ENCODE measurements at places on chromosomes 13 and 19.

DNA sequence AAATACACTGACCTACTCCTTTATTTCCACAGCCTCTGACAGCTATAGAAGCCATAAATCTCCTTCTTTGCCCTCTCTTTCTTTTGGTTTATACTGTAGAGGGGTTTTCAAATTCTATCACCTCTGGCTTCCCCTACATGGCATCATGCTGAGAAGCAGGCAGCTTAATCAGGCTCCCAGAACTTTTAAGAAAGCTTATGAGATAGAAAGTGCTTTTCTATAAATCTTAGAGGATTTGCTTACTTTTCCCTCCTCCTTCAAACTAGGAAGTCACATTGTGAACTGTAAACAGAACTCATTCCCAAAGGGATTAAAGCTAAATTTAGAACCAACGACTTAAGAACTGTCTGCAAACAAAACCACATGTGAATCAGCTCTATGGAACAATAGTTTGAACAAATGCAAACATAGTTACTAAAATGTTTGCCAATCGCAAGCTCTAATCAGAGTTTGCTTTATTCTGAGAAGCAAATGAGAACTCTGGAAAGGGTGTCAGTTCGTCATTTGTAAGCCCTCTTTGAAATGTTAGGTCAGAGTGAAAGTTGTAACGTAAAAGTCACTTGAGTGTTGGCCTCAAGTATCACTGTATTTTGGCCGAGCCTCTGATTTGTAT is 344.1 kb downstream of the RFC3 start:
- no peak for DNase-seq

GRCh38 chr13:26494571-26495195 is 62.8 kb upstream of the WASF3 start:
- DNase-seq = no peak

GRCh38 chr19:42023121-42023942 is 29.3 kb upstream of the ATP1A3 start:
- DNase-seq = peak; percentile 14

- no peak for DNase-seq
Observed at GRCh38 chr13:43140985-43141384, 117.6 kb downstream of the DNAJC15 start.

GRCh38 chr13:113861433-113862030 is 2.3 kb downstream of the GAS6 start:
- DNase-seq = no peak

DNA sequence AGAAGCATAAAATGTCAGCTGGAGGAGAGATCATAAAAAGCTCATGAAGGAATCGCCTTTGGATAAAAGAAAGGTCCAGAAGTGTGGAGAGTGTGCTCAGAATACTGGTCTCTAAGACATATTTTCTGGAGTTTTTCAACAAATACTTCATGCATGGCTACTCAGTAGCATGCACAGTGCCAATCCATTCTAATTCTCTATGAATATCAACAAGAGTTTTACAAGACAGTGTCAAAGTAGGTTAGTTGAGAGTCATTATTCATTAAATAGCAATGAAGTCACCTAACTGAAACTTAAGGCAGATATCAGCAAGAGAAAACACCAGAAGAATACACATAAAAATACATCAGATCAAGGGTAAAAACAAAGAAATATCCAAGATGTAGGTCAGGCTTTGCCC is 1243.2 kb upstream of the SLC10A2 start:
- no peak for DNase-seq

GRCh38 chr19:19488875-19489690 is 26.3 kb downstream of the TSSK6 start:
- peak; percentile 98 for DNase-seq

DNA sequence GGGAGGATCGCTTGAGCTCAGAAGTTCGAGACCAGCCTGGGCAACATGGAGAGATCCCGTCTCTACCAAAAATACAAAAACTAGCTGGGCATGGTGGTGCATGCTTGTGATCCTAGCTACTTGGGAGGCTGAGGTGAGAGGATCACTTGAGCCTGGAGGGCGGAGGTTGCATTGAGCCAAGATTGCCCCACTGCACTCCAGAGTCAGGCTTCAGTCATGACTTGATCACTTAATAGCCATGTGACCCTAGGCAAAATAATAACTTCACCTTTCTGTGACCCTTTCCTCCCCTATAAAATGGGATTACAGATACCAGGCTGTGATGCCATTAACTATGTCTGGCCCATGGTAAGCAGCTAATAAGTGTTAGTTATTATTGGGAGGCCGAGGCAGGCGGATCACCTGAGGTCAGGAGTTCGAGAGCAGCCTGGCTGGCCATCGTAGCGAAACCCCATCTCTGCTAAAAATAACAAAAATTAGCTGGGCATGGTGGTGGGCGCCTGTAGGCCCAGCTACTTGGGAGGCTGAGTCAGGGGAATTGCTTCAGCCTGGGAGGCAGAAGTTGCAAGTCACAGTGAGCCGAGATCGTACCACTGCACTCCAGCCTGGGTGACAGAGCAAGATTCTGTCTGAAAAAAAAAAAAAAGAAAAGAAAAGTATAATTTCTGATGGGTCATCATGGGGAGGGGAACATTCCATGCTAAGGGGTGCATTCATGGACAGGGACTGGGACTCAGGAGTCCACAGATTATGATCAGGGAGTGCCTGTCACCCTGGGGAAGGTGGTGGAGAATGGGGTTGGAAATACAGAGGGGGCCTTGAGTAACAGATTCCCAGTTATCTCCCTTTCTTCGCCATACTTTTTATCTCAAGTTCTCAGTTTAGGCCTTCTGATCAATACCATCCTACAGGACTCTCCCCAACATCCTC is 15.5 kb downstream of the TPM4 start:
- DNase-seq = no peak

- no peak for DNase-seq
Observed at GRCh38 chr13:96850538-96851145, 143.6 kb downstream of the OXGR1 start.

- DNase-seq = no peak
Observed at GRCh38 chr19:36436531-36436930, 18.1 kb upstream of the ZFP82 start.

- peak; percentile 72 for DNase-seq
Observed at GRCh38 chr19:47608969-47609905, at the start of gene BICRA. Gene BICRA (plus strand): TSS chr19:47609134. CDS start chr19:47673575, 64,441 bp downstream.

- DNase-seq = no peak
Observed at GRCh38 chr19:43425567-43426392, 11.1 kb downstream of the TEX101 start.

DNA sequence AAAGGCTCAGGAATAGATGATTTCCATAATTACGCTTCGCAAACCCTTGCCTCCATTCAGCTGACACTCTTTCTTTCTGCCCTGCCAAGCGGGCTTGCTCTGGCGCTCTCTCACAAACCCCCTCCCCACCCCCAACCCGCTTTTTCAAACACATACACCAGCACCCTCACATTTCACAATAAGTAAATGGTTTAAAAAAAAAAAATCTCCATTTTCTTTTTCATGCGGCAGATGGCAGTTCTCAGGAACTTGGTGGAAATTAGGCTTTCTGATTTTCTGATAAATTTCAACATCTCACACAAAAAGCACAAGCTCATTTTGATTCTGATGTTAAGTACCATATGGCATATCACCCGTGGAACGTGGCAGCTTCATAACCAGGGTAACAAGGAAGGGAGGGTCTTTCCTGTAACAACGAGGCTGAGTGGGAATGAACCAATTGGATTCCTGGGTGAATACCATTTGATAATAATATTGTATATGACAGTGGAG is 43.8 kb downstream of the C13orf42 start:
- no peak for DNase-seq

- DNase-seq = no peak
Observed at GRCh38 chr19:51607077-51607476, 23.1 kb downstream of the SIGLEC5 start.

GRCh38 chr19:36973844-36974195 is 57.7 kb downstream of the ZNF568 start:
- no peak for DNase-seq

DNA sequence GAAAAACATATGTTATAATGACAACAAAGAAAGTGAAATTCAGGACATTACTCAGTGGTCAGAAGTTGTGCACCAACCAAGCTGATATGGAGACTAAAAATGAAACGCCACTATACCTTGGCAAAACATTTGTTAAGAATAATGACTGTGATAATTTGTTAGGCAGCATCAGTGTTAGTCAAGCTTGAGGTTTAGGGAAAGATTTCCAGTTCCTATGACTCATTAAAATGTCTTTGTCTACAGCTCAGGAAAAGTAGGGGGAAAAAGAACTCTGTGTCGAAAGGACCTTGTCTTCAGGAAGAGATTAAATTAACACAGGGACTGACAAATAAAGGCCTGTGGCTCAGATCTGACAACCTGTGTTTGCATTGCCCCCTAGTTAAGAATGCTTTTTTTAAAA is 764.1 kb upstream of the SLITRK6 start:
- DNase-seq = no peak
